ENCODE measurements at places on chromosomes 12 and 14.

DNA sequence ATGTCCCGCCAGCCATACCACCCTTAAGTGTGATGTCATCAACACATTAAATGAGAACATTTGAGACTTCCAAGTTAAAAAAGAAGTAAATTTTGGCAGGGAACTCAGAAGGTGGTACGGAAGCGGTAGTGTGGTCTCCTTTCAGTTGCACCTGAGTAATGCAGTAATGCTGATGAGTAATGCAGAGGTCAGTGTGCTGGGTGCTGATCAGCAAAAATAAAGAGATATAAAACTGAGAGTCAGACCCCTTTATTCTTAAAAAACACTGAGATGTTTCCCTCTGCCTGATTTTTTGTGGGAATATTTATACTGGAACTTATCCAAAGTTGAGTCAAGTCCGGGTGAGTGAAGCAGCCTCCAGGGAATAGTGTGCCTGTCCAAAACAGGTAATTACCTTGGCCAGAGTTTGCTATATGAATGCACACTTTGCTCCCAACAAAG, 370.6 kb upstream of the PRICKLE1 start:
- DNase-seq: no peak

DNA sequence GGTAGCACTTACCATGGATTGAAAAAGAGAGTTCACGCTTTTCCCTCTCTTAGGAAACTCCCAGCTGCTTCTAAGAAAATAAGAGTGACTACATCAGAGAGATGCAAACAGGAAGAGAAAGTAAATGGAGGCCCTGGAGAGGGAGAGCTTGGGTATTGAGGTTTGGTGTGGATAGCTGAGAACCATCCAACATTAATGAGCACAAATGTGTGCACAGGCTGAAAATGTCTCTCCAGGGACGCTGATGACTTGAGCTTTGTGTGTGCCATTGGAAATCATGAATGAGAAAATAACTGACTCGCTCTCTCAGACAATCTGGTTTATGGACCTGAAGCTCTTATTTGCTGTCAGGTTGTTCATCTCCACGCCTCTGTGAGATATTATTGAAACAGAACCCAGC, 318.8 kb downstream of the NRXN3 start:
- no peak for DNase-seq

DNA sequence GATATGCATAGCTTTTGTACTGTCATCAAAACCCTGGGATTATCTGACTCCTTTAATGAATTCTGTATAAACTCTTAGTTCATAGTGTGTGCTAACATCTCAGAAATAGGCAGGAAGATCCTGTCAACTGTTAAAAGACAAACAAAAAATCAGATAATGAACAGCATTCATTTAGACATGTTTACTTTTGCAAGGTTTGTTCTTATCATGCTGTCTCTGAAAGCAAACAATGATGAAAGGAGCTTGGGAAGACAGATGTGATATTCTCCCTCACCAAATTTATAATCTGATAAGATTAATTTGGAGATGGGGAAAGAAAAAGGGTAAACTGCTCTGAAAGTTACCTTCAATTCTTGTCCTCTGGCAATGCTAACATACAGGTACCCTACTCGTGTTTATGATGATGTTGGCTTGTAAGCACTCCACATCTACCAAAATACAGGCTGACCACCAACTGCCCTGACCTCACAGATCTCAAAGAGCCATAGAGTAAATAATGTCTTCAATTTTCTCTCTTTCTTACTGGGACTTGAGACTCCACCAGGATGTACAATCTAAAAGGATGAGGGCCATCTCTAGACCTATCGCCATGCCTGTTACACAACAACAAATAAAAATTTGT, 233.8 kb downstream of the SSPN start:
- no peak for DNase-seq

- no peak for DNase-seq
Observed at GRCh38 chr12:2317772-2318171, 265.0 kb downstream of the CACNA1C start.

- no peak for DNase-seq
Observed at GRCh38 chr14:23137813-23138535, 18.9 kb upstream of the CEBPE start.

- DNase-seq: no peak
Observed at GRCh38 chr14:79740066-79740601, 471.2 kb downstream of the DIO2 start.

DNA sequence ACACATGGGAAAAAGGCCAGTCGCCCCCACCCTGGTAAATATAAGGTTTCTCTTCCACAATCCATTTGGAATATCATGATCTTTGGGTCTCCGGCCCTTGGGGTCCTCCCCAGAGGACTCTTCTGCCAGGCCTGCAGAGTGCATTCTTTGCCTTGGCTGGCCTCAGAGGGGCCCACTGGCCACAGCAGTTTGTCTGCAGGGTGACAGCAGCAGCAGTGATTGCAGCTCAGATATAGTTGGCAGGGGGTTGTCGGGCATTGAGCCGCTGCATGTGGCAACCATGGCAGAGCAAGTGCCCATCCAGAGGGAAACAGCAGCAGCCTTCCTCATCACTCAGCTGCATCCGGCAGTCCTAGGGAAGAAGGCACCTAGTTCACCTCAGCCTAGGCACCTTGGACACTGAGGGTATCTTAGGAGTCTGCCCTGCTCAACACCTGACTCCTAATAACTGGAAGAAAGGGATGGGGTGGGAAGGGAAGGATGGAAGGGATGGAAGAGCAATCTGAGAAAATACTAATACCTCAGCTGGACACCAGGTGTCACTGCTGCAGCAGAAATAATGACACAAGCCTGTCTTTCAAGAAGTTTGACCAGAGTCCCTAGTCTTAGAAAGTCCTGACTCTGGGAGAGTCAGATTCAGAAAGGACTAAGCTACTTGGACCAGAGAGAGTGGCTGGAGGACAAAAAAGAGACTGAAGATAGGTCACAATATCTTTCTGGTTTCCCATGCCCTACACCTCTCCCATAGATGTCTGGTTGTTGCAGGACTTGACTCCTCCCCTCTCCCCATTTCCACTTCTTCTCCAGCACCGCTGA, 8.9 kb downstream of the AJUBA start:
- DNase-seq: peak; percentile 69

GRCh38 chr12:54376596-54376995, 7.9 kb downstream of the ZNF385A start:
- DNase-seq: peak; percentile 17
